NCI-H82 (cell line): ENCODE measurements at places on chromosomes 12 and 14.
A peak's percentile ranks its signal among the peaks of the same experiment; 100 is the strongest.

- no peak for DNase-seq
These were observed 156.0 kb upstream of the DIO3 start for GRCh38 chr14:101405171-101405883.

GRCh38 chr12:57553343-57554202 is 3.7 kb downstream of the KIF5A start:
- DNase-seq: no peak

GRCh38 chr14:63438065-63438757 is 105.0 kb downstream of the PPP2R5E start:
- peak; percentile 80 for DNase-seq

DNA sequence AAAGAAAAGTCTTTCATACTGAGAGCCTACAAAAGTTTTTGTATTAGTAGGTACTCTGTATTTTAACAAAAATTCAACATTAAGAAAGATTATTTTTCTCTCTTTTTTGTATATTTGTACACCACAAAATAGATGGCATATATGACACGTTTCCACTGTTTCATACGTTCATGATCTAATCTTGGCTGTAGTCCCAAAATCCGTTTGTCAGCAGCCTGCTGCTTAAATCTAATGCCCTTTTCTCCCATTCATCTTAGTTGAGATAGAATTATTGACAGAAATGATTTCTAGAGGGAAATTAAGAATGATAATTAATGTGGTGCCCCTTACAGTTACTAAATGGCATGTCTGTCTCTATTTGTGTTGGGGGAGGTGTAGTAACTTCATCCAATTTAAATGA is 140.7 kb upstream of the NOVA1 start:
- no peak for DNase-seq

GRCh38 chr12:101216810-101217209 is 6.8 kb upstream of the SLC5A8 start:
- DNase-seq: no peak

DNA sequence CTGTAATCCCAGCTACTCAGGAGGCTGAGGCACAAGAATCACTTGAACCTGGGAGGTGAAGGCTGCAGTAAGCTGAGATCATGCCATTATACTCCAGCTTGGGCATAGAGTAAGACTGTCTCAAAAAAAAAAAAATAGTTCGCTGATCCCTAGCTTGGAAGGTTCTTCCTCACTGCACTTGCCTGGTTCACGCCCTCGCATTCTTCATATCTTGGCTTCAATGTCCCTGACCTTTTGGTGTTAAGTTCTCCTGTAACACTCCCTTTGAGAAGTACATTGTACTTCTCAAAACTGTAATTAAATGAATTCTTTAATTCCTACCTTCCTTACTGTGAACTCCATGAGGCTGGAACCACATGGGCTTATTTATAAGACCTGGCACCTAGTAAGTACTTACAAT is 16.5 kb upstream of the TPCN1 start:
- DNase-seq: peak; percentile 47

DNA sequence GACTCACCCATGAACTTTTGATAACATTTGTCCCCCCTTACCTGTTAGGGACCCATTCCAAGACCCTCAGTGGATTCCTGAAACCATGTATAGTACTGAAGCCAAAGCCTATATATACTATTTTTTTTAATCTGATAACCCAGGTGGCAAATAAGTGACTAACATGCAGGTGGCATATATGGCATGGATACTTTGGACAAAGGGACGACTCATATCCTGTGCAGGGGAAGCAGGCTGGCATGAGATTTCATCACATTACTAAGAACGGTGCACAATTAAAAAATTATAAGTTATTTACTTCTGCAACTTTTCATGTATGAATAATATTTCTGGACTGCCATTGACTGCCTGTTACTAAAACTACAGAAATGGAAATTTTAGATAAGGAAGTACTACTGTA is 880.1 kb upstream of the FBXO33 start:
- no peak for DNase-seq

GRCh38 chr14:90556666-90557450 is 160.0 kb downstream of the CALM1 start:
- DNase-seq: no peak

GRCh38 chr12:63816031-63816430 is 28.5 kb upstream of the SRGAP1 start:
- no peak for DNase-seq

- peak; percentile 28 for DNase-seq
These were observed 47.2 kb downstream of the CCDC91 start for GRCh38 chr12:28237423-28237822.

DNA sequence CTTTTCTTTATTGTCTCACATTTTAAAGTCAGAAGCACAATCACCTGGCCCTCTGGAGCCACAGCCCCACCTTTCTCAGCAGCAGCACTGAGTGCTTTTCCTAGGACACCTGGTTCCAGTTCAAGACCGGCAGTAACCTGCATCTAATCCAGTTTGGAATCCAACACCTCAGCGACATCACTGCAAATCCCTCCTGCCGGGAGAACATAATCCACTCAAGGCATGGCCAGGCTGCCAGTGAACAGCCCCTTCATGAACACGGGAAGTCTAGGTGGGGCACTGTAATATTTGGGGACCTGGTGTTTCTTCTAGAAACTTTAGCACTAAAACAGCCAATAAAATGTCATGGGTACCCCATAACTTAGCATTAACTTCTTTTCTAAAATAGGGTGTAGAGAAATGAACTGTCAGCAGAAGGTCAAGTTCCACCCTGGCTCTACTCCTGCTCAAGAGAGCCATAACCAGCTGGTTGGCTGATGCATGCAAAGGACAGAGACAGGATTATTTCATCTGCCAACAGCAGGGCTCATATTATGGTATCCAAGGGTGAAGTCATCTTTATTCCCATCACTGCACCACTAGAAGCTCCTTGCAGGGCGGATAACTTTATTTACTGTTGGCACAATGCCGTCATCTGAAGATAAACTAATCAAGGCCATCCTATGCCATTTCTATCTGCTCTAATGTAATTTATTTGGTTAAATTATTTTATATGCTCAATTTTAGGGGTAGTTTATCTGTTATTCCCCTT is 76.7 kb downstream of the TTC7B start:
- peak; percentile 80 for DNase-seq

DNA sequence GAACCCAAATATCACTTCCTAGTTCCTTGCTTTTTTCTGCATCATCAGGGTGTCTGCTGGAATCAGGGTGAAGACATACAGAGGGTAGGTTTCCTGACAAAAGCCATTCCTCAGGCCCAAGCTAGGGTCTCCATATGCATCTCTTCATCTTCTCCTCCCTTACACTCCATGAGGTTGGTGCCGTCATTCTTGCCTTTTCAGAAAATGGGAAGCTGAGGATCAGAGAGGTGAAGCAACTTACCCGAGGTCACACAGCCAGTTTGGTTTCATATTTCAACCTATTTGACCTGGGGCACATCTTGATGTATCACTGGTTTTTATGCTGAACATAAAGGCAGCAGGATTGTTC is 7.3 kb upstream of the FAM222A start:
- DNase-seq: no peak

- no peak for DNase-seq
These were observed 39.9 kb downstream of the RAB35 start for GRCh38 chr12:120076651-120077050.

- DNase-seq: no peak
These were observed 18.4 kb downstream of the HDAC7 start for GRCh38 chr12:47801170-47801903.

GRCh38 chr12:77089686-77090220 is 24.4 kb upstream of the E2F7 start:
- DNase-seq: no peak

- DNase-seq: no peak
These were observed 212.6 kb downstream of the PTPRO start for GRCh38 chr12:15534874-15535273.

GRCh38 chr12:11812241-11812585 is 162.7 kb downstream of the ETV6 start:
- DNase-seq: no peak

DNA sequence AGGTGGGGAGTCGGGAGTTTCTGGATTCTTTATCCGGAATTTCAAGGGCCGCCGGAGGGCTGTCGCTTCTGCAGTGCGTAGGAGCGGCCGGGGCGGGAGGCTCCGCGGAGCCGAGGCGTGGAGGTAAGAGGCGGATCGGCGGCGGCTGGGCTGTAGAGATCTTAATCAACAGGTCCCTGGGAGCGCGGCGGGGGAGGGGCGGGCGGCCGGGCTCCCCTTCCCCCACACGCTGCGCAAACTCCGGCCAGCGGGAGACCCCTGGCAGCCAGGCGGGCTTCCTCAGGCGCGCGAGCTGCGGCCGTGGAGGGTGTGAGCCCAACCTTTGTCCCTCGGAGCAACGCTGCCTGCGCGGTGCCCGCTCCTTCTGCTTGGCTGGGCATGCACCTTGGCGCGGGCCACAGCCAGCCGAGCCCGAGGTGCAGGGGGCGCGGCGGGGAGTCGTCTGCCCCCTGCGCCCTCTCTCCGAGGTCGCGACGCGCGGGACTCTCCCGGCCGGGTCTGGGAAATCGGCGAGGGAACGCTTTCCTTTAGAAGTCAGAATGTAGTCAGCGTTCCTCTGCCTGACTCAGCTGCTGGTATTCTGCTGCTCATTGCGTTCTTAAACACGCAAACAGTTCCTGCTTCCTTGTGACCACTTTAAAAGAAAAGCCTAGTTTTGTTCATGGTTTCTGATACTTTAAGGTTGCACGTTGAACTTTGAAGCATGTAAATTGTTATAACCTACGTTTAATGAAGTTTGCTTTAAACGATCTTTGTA is at the start of gene PALS1:
TSS of gene PALS1 (plus strand) at position 25 of the 757 bp plus-strand sequence. CDS start 37,736 bp downstream, outside the sequence.
- DNase-seq: peak; percentile 75

GRCh38 chr14:100450736-100451135 is 127.6 kb downstream of the SLC25A47 start:
- no peak for DNase-seq

DNA sequence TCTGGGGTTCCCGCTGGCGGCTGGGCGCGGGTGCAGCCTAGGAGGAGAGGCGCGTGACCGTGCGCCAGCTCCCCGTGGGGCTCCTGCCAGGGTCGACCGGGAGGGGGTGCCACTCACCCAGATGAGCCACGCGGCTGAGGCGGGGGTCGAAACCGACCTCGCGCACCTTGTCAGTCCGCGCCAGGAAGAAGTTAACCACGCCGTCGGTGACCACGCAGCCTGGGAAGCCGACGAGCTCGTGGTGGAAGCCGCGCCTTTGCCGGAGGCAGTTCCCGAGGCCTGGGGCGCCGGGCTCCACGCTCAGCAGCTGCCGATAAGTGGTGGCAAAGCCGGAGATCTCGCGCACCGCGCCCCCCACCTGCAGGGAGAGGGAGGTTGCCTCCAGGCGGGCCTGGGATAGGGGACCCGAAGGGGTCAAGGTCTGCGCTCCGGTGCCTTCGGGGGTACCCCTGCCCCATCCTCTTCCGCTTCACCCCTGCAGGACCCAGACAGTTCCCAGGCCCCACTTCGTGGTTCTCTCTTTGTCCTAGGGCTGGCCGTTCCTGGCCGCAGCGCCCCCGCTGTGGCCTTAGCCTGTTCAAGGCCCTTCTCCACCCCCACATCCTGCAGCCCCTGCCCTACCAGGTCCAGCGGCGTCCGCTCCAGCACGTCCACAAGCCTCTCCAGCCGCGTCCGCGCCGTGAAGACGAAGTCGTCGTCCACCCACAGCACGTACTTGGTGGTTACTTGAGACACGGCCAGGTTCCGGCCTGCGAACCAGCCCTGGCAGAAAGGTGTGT is 5.3 kb downstream of the B4GALNT1 start:
- no peak for DNase-seq

DNA sequence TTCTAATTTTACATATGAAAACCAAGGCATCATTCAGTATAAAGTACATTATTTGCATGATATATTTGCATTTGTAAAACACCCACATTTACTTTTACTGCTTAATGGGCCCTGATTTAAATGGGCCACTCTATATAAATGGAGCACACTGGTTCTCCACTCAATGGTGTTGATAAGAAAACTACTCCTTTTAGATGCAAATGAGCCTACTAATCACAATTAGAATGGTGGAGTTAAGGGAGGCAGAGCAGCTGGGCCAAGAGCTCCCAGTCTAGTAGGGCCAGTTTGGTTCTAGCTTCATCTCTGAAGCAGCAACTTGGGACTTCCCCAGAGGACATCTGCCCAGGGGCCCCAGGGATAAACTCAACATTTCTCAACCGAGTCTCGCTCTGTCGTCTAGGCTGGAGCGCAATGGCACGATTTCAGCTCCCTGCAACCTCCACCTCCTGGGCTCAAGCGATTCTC is 120.7 kb downstream of the FOXN3 start:
- no peak for DNase-seq
